ENCODE measurements at places on chromosomes 7 and 10. TPM values are rescaled to one million over a fixed set of nuclear protein-coding genes. Genes with fewer than 3 reads are reported as not detected.

DNA sequence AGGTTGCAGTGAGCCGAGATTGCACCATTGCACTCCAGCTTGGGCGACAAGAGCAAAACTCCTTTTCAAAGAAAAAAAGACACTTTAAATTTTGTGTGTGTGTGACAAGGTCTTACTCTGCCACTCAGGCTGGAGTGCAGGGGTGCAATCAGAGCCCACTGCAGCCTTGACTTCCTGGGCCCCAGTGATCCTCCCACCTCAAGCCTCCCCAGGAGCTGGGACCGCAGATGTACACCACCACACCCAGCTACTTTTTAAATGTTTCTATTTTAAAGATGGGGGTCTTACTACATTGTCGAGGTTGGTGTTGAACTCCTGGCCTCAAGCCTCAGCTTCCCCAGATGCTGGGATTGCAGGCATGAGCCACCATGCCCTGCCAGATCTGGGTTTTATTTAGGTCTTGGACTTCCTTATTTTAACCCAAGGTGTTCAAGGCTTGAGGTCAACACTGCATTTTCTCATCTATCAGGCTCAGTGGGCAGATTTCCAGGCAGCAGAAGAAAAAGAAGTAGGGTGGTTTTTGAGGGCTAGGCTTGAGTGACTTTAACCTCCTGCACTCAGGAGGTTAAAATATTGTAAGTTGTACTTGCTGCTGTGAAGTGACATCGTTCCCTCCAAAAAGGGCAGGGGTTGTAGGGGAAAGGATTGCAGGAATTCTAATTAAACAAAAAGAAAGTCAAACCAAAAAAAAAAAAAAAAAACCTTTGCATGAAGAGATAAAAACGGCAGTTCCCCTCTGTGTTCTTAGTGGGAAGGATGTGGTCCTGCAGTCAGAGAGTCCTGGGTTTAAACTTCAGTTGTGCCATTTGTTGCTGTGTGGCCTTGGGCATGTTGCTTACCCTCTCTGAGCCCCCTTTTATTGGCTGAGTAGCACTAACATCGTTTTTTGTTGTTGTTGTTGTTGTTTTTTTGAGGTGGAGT lies 71.5 kb downstream of the CARD11 start:
- no peak for DNase-seq

The PRPS1L1 gene
- not detected for total RNA-seq

DNA sequence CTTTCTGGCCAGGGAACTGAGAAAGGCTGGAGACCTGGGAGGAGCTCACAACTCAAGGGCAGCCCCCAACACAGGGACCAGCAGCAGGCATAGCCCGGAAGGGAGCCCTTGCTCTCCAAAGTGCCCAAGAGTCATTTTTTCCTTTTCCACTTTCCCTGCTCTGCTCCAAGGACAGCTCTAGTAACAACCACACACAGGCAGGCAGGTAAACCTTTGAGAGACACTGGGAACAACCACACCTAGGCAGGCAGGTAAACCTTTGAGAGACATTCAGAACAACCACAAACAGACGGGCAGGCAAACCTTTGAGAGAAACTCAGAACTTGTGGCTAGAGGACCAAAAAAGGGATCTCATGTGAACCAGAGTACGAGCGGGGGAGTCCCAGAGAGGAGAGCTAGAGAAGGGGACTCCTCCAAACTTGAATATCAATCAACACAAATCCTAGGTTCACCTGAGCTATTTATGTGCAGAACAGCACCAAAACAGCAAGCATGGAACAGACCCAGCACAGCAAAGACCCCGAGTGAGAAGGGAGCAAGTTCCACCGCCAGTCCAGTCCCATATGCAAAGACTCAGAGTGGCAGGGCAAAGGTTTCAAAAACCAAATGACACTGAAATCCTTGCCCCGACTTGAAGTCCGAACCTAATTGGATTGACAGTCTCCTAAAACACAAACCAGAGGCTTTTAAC lies 33.6 kb upstream of the GUSB start:
- no peak for DNase-seq

The IFIT1B gene
- total RNA-seq = not detected

GRCh38 chr7:48388911-48389310 lies 217.7 kb downstream of the ABCA13 start:
- DNase-seq = no peak

DNA sequence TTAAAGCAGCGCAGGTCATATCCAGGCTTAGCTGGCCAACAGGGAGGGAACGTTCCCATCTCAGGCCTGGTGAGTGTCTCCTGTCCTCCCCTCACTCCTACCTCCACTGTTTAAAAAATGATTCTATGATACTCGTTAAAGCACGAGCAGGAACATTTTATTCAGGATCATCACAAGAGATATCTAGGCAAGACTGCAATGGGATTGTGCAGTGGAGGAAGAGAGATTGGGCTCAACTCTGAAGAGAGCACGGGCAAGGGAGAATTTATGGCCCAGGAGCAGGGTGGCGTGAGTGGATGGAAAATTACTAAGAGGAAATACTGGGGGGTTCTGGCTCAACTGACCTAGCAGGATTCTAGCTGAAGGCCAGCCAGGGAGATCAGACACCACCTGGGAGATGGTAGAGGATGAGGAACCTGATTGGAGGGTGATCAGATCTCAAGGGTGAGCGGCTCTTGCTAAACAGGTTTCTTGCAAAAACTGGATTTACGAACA lies 9.0 kb upstream of the HSPB1 start:
- DNase-seq = no peak

DNA sequence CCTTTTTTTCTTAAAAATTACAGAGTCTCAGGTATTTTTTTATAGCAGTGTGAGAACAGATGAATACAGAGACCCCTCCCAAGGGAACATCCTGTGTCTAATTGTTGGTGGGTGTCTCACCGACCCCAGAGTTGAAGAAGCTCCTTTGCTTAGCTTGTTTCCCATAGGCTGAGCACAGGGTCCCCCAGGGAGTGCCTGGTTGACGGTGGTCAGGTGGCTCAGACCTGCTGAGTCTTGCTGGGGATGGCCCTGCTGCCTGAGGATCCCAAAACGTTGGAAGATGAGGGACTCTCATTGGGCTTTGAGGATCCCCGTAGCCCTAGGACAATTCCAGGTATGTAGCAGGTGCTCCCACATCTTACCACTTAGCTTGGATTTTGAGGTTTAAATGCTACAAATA lies 19.5 kb downstream of the SCART1 start:
- no peak for DNase-seq

The PRSS2 gene
- total RNA-seq = not detected

GRCh38 chr10:92493362-92493761 lies 80.5 kb downstream of the IDE start:
- peak; percentile 37 for DNase-seq

DNA sequence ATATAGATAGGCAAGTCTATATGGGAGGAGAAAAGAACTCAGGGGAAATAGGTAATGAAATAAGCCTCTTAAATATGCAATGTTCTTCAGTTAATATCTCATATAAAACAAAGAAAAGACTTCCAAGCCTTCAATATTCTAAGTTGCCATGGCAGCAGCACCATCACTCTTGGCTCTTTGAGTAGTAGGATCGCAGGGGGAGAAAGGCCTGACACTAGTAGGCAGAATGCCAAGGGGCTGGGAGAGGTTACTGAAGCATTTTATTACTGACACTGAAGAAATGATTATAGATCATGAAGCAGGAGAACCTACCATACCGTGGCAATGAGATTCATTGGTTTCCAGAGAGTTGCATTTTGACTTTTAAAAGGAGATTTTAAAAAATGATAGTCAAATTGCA lies 193.9 kb downstream of the NXPH1 start:
- DNase-seq = no peak

The CALHM1 gene
- not detected for total RNA-seq

DNA sequence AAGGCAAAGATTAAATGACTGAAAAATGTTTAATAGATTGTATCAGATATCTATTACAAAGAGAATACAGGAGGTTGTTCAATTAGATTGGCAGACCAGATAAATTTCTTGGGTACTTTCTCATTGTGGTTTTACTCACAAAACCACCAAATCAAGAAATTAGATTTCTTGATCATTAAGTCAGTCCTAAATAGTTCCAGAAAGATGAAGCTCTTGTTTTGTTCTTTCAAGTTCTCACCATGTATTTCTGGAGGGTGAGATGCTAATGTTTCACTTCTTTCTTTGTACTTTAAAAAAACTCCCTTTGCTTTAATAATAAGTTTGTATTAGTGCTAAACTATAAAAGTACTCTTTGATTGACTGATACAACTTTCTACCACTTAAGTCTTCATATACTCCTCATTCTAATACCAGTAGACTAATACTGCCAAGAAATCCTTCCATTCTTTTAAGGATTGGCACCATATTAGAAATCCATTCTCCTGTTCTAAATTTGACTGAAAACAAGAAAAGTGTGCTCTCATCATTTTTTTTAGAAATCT lies 69.4 kb downstream of the RNF133 start:
- no peak for DNase-seq

DNA sequence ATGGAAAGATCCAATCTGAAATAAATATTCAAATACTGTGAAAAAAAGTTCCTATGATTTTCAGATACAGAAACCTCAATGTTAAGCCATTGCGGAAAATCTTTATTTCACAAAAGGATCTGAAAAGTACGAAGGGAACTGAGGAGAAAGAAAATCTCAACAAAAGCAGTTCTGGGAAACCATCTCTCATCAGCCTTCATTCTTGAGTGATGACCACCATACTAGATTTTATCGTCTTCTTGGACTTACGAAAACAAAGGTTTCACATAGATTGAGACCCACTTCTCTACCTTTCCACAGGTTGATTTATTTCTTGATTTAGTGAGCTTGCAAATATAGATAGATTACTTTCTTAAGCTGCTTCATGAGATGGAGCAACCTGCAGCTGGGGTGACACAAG lies 293.4 kb upstream of the LYZL1 start:
- no peak for DNase-seq

GRCh38 chr10:13168781-13169180 lies 7.4 kb downstream of the MCM10 start:
- no peak for DNase-seq

The FAM25C gene
- not detected for total RNA-seq

GRCh38 chr7:80587538-80587937 lies 50.9 kb upstream of the CD36 start:
- no peak for DNase-seq

The EPO gene
- total RNA-seq = not detected

DNA sequence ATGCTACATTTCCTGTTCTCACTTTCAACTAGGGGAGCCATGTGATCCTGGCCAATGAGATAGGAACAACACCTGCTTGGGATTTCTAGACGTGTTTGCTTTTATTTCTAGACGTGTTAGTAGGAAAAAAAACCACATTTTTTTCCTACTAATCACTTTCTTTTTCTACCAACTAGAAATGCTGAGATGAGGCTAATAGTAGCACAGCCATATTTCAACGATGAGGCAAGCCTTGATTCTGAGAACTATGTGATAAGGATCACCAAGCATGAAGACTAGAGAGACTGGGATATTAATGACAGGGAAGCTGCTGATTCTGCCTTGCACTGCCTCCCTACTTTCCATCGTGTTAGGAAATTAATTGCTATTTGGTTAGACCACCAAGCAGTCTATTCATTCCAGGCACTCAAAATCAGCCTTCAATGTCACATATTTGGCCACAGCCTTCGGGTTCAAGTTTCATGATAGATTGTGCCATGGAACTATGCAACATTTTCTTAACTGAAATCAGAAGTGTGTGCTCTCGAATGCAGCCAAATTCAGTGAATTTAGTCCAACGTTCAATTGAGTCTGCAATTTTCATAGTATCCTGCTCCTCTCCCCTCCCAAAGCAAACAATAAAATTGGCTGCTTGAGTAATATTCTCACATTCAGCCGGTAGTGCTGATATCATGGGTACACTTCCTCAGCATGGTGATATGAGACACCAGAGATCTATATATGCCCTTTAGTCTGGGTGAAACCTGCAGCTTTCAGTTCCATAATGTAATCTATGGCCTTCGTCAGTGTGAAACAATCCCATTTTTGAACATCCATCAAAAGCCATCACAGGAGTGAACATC lies 98.1 kb downstream of the GPR37 start:
- DNase-seq = peak; percentile 16

DNA sequence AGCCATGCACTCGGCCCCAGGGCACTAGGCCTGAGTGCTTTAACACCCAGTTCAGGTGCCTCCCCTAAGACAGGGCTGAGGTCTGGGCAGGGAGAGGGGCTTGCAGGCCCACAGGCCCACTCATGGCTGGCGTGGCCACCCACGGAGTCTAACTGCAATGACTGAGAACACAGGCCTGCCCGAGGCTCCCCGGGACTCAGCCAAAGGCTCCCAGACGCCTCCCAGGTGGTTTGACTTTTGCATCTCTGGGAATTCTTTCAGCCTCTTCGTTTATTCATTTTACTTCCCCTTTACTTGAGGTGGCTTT lies 37.3 kb downstream of the PTPRN2 start:
- no peak for DNase-seq

The ADIRF gene
- 2.6 TPM for total RNA-seq

The LIPK gene
- not detected for total RNA-seq

Data from fibroblast of villous mesenchyme (primary cell).